GM06990 (cell line): ENCODE measurements at places on chromosomes 4 and X.

GRCh38 chr4:27101126-27101525 is 240.5 kb downstream of the STIM2 start:
- no peak for DNase-seq

DNA sequence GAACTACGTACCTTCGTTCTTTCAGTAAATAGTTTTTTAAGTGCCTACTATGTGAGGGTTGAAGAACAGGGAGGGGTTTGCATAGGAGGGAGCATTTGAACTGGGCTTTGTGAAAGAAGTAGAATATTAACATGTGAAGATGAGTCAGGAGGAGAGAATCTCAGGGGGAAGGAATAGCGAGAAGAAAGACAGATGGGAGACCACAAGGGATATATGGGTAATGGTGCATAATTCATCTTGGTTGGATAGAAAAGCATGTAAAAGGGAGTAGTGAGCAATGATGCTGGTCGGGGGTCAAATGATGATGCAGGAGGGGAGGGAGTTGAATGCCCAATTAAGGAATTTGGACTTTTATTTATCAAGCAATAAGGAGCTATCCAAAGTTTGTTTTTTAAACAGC is 52.7 kb downstream of the TMEM164 start:
- DNase-seq: no peak

GRCh38 chr4:184268584-184269160 is 51.0 kb upstream of the ENPP6 start:
- DNase-seq: no peak

- DNase-seq: no peak
Observed at GRCh38 chrX:2766906-2767305, 15.1 kb downstream of the XG start.

- no peak for DNase-seq
Observed at GRCh38 chrX:27675493-27675892, 85.3 kb downstream of the DCAF8L2 start.
